ENCODE measurements at places on chromosomes 1 and 21. TPM values are rescaled to one million over a fixed set of nuclear protein-coding genes. Genes with fewer than 3 reads are reported as not detected.

DNA sequence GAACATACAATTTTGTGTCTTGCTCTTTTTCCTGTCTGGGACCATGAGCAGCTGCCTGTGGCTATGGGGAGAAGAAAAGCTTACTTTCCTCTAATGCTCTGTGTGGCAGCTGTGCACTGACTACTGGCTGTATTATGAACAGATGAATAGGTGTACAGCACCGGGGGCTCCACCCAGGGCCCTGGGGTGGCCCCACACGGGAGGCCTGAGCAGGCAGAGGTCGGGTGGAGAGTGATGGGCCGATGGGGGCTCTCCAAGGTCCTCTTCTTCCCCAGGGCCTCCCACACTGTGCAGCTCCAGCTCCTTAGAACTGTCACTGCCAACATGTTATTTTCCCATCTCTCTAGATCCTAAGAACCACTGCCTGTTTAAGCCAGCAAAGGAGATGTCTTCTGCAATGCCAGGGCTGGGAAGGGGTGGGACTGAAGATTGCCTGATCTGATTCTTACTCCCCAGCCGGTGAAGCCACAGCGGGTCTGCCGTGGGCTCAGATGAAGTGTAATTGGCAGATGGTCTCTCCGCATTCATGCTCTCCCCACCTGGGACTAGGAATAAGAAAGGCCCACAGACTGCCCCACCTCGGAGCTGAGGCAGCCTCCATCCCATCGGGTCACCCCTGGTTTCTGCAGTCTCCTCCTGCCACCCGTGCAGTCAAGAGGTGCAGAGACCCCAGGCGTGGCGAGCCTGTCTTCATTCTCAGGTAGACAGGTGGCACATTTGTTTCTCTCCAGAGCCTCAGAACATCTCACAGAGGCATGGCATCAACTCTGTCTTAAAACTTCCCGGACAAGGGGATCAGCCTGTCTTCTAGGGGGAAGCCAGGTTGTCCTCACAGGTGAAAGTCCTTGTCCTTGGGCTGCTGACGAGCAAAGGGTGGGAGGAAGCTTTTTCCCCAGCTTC lies 186.5 kb upstream of the GALNT2 start:
- DNase-seq = peak; percentile 29

Gene SLFNL1
- total RNA-seq = 0.30 TPM

Gene RIMS3
- 0.67 TPM for total RNA-seq

Gene ERICH3
- 0.11 TPM for total RNA-seq

GRCh38 chr1:14578156-14578555 lies 20.3 kb upstream of the KAZN start:
- DNase-seq = no peak

- no peak for DNase-seq
Observed at GRCh38 chr1:22115286-22115685, 27.6 kb downstream of the WNT4 start.

- DNase-seq = no peak
Observed at GRCh38 chr1:95323123-95323522, 89.1 kb downstream of the RWDD3 start.

DNA sequence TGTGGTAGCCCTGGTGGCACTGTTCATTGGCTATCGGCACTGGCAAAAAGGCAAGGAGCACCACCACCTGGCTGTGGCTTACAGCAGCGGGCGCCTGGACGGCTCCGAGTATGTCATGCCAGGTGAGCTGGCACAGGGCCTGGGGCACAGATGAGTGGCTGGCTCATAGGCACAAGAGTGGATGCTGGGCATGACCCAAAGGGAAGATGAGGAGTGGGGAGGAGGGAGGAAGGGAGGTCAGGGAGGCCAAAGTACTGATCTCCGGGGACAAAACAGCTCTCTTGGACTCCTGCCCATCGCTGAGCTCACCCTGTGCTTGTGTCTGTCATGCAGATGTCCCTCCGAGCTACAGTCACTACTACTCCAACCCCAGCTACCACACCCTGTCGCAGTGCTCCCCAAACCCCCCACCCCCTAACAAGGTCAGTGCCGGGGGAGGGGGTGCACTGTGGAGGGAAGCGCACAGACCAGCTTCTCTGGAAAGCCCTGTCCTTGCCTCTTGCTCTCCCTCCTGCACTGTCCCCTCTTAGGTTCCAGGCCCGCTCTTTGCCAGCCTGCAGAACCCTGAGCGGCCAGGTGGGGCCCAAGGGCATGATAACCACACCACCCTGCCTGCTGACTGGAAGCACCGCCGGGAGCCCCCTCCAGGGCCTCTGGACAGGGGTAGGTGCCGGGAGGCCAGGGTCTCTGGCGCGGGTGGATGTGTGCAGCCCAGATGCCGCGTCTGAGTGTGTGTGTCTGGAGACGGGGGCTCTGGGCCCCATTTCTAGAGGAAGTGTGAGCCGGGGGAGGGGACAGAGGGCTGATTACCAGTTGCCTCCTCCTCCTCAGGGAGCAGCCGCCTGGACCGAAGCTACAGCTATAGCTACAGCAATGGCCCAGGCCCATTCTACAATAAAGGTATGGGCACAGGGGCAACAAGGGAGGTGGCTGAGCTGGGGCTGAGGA lies 7.3 kb upstream of the LRRC71 start:
- no peak for DNase-seq

DNA sequence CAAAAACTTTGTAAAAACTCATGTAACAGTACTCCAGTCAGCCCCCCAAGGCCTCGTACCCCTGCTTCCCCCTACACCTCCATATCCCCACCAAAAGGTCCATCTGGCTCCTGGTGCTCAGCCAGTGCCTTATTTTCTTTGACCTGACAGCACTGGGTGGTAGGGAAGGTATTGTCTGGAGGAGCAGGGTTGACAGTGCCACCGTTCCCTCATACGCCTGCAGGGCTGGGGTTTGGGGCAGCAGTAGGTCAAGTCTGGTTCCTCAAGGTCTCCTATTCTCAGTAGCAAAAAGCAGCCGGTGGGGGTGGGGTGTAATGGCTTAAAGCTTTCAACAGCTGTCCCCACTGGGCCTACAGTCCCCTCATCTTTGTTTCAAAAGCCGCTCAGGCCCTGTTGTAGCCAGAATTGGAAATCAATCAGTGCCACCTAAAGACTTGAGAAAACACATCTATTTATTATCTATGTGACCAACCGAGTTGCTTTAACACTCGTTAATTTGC lies 25.3 kb upstream of the TTF2 start:
- DNase-seq = no peak

DNA sequence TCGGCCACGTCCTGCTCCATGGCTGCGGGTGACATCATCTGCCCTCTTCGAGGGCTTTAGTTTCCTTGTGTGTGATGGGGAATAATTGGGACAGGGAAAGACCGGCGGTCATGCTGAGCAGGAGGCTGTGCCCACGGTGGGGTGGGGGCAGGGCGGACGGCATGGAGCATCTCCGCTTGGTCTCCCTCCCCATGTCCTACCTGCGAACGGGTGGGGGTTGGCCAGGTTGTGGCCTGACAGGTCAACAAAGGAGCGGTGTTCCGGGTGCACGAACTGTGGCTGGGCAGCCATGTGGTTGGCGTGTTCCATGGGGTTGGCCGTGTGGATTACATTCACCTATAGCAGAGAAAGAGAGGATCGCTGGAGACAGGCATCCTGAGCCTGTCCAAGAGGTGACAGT lies 80.0 kb downstream of the PIK3CD start:
- no peak for DNase-seq

Gene OR6N1
- not detected for total RNA-seq

Measured in cardiac septum (tissue), 1 donor.